ENCODE measurements at places on chromosomes 2 and 18.

DNA sequence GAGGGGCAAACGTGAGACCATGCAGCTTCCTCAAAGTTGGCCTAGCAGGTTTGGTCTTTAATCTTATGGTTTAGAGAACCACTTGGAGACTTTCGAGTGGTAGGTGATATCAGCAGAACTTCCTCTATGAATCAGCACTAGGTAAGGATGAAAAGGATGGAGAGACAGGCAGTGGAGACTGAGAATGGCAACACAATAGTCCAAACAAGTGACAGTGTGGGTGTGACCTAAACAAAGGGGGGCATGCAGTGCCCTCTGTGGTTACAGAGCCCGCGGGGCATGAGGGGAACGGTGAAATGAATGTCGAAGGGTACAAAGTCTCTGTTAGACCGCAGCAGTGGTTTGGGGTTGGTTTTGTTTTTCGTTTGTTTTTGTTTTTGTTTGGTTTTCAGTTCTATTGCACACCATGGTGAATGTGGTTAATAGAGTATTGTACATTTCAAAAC lies 143.9 kb downstream of the L3MBTL4 start:
- peak; percentile 38 for DNase-seq

DNA sequence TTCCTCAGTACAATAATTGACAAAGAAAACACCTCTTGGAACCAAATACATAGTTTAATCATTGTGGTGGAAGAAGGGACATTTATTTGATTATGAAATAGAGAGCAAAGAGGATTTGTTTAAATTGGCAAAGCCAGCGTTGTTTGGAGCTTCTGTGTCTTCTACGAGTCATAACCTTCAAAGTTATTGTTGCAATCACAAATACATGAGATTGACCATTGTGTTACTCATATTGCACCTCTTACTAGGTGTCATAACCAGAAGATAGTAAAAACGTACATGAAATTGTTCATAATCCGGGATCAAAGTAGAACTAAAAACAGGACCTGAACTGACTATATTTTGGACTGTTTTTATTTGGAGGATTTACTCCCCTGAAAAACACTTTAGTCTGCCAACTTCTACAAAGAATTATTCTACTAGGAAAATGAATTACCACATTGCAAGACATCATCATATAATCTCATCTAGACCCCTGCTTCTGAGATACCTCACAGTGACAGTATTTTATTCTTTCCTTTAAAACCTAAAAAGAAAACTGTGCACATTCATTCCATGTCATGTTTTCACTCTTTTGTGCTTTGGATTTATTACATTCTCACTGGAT lies 151.7 kb upstream of the KLF7 start:
- peak; percentile 78 for DNase-seq

DNA sequence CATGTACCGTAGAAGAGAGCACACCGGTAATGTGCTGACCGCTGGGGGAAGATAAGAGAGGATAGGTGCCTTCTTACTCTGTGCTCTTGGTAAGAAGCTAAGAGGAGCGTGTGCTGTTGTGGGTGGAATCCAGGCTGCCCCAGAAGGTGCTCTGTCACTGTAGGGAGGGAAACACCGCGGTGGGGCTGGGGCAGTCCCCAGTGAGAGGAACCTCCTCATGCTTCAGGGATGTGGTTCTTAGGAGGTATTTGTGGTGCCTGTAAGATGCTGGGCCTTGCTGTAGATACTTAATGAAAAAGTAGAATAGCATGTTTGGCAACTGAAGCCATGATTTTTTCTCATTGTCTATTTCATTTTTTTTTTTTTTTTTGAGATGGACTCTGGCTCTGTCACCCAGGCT lies 1.1 kb downstream of the COLEC11 start:
- DNase-seq: peak; percentile 39

DNA sequence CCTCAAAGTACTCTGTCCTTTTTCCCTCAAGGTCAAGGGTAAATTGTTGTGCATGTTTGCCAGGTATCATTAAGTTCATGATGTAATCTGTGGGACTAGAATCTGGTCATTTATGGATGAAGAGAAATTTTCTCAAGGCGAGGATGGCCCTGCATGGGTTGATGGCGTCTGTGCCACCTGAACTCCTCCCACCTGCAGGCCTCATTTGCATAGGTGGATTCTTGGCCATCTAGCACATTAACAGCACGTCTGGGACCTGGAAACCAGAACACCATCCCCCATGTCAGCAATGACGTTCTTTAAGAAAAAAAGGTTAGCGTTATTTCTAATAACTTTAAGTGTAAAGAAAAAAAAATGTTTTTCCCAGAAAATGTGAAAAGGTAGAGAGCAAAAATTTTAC lies 145.8 kb downstream of the ESCO1 start:
- no peak for DNase-seq

DNA sequence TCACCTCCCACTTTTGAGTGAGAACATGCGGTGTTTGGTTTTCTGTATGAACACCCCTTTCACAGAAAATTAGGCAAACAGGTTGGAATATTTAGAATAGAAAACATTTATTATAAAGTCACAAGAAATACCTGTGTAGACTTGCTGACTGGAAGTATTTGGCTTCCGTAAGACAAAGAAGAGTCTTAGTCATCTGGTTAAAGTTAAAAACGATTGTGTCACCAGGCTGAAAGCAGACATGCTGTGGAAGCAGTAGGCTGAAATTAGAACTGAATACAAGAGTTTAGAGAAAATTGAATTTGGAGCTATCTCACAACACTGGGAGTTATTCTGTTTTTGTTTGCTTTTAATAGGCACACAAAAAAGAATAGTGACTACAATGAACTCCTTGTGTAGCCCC lies 16.2 kb upstream of the CLASP1 start:
- DNase-seq: no peak

GRCh38 chr2:123080331-123080730 lies 944.8 kb upstream of the CNTNAP5 start:
- no peak for DNase-seq

GRCh38 chr18:45218436-45218835 lies 396.8 kb upstream of the SLC14A2 start:
- no peak for DNase-seq

GRCh38 chr2:152337511-152337903 lies 2.5 kb downstream of the FMNL2 start:
- no peak for DNase-seq

- no peak for DNase-seq
Measured at GRCh38 chr2:54336136-54336976, 80.3 kb upstream of the TSPYL6 start.

DNA sequence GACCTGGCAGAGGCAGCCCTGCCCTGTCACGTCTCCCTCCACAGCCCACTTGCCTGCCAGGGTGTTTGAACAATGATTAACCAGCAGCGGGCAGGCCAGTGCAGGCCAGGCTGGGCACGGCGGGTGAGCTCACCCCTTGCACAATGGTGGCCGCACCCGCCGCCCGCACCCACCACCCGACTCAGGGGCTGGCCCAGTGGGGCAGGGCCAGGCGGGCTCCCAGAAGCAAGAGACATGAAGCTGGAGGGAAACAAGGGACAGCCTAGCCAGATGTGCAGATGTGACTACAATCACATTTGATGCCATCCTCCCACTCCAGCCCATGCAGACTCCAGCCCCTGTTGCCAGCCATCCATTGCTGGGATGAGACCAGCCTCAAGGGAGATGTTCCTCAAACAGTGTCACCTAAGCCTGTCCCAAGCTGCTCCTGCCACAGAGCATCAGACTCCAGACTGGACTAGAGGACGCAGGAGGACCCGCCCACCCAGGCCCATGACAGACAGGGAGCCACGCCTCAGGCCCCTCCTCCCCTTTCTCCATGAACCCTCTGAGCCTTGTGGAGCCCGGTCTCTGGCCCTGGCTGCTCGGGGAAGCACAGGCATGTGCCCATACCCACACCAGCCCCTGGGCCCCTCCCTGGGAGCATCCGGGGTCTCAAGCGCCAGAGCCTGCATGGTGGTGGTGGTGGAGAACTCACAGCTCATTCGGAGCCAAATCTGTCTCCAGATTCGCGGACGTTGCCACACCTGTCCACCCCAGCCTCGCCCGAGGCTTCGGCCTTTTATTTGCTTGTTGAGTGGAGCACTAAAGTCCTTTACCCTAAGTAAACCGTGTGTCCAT lies 45.0 kb downstream of the SDC1 start:
- no peak for DNase-seq

DNA sequence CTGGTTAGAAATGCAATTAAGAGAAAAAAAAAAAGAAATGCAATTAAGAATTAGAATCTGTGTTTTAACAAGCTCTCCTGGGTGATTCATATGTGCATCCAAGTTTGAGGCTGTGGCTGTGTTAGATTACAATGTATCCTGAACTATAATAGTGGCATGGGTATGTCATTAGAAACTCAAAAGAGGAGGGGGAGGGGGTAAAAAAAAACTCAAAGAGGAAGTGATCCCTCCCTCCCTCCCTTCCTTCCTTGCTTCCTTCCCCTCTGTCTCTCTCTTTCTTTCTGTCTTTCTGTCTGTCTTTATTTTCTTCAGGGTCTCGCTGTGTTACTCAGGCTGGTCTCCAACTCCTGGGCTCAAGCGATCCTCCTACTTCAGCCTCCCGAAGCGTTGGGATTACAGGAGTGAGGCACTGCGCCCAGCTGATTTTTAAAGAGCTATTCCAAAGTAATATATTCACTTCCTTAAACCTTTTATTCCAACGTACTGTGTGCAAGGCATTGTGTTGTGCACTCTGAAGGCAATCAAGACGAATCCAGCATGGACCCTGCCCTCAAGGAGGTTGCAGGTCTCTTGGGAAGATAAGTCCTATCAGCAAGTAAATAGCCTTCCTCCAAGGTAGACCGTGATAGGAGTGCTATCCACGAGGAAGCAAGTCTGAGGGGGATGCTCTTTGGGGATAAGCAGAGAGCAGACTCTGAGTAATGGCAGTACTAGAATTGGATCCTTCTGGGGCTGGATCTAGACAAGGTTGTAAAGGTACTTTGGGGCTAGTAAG lies 35.9 kb upstream of the MCFD2 start:
- DNase-seq: no peak

GRCh38 chr2:213806125-213806726 lies 522.0 kb downstream of the SPAG16 start:
- no peak for DNase-seq

DNA sequence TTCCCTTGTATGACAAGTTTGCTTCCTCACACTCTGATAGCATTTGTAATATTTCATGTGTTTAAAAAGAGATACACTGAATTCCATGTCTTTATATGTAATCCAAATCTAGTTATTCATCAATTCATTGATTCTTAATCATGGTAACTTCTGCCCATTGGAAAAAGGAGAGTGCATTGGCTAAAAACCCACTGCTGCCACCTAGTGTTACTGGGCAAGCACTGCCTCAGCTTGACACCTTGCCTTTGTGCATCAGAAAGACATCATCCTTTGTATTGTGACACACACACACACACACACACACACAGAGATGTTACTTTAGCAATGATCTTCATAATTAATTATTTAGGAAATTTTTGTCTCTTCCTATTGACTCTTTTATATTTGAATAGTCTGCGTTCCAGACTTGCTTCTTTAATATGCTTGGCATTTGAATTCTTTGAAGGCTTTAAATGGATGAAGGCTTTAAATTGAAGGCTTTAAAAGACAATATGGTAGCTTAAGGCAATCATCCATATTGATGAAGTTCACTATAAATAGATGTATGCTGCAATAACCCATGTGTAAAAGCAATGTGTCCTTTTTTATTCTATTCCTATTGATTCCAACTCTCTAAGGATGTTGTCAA lies 414.2 kb upstream of the CHST9 start:
- DNase-seq: peak; percentile 59

DNA sequence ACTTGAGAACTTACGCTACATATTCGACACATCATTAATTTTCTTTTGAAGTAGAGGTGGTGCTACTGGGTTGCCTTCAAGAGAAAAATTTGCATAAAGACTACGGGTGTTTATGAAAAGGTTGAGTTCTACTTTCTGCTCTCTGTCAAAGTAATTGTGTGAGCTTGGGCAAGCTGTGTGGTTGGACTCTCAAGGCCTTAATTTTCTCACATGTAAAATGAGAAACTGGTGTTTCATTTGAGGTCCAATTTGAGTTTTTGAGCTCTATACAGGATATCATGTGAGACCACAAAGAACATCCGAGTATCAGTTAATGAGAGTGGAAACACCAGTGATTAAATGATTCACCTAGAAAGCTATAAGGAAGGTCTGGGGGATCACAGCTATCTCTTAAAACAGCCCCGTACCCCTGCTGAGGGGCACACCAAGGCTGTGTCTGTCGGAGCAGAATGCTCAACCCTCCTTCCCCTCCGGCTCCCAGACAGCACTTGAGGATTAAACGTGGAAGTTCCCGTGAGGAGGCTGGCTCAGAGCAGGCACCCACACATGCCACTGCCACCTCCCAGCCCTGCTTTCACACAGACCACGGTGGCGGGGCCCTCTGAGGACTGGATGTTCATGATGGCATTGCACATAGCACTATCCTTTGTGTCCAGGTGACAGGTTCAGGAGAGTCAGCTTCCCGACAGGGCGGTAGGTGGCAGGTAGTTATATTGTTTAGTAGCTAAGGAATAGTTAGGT lies 191.8 kb downstream of the RNF144A start:
- no peak for DNase-seq

- DNase-seq: no peak
Measured at GRCh38 chr2:112773556-112773955, 9.1 kb upstream of the CKAP2L start.

GRCh38 chr2:238084761-238085160 lies 15.4 kb upstream of the ESPNL start:
- no peak for DNase-seq

DNA sequence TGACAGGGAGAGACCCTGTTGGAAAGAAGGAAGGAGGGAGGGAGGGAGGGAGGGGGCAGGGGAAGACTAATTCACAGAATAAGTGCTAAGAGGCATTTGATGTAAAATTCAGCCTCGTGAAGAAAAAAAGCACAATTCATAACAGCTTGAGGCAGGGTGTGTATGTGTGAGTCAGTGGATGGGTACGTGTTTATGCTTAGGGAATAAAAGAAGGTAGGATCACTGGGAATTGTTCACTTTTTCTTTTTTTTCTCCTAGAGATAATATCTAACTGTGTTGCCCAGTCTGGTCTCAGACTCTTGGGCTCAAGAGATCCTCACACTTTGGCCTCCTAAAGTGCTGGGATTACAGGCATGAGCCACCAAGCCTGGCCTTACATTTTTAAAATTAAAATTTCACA lies 39.2 kb downstream of the WDR33 start:
- DNase-seq: no peak

- DNase-seq: peak; percentile 32
Measured at GRCh38 chr2:233386382-233387041, 32.2 kb downstream of the DGKD start.

GRCh38 chr2:171509945-171510731 lies 12.1 kb upstream of the CYBRD1 start:
- DNase-seq: peak; percentile 6

DNA sequence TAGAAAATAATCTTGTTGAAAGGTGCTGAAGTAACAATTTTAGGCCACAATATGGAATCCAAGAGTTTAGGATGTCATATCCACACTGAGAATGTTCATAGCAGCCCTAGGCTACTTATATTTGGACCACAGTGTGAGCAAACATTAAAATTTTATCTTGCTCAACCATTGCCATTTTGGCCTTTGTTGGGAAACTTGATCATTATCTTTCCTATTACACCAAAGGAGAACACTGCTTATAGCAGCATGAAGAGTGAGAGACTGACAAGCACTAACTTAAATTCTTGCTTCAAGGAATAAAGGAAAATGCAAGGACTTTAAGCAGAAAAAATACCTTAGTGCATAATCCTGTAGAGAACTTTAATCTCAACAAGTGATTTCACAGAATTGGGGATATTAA lies 86.3 kb upstream of the LRRTM4 start:
- DNase-seq: no peak

- no peak for DNase-seq
Measured at GRCh38 chr2:120760446-120761135, 24.9 kb downstream of the GLI2 start.

Measured in activated CD4-positive, alpha-beta T cell treated with anti-CD3 and anti-CD28 coated beads, Interleukin-2, Interleukin-6, amounts not matched to agents 100 ng/mL and 50 ng/mL, durations not matched to agents 16 hours and 8 hours (primary cell).